ENCODE measurements at places on chromosomes 3 and 15.

- no peak for DNase-seq
Observed at GRCh38 chr3:157672061-157672460, 168.8 kb upstream of the VEPH1 start.

DNA sequence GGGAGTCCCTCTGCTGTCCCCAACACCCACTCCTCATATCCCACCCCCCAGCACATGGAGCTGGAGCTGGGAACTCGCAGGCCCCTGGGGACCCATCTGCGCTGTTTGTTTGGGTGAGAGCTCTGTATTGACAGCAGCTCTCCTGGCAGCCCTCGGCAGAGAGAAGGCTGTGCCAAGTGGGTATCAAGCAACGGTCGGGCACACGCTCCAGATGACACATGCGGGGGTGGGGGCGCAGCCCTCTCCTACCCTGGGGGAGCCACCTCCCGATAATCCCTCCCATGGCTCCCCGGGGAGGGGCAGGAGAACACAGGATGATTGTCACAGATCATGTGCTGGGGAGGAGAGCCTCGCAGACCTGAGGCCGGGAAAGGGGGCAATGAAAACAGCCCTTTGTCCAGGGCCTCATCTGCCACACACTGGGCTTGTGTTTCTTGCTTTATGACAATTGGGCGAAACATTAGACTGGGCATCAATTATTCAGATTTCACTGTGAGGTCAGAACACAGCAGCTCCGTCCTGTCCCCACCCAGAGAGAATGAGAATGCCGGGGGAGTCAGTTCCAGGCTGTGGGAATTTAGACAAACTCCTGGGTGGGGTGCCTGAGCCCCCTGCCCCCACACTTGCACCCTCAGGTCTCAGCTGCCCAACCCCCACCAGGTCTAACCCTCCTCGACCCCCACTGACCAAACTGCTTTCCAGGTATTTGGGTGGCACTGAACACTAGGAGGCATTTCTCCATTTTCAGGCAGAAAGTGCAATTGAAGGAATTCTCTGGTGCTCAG lies 46.4 kb upstream of the KLF13 start:
- peak; percentile 1 for DNase-seq

- DNase-seq = no peak
Observed at GRCh38 chr3:117545484-117545883, 835.9 kb downstream of the TUSC7 start.

- DNase-seq = no peak
Observed at GRCh38 chr3:166444336-166444735, 607.1 kb upstream of the BCHE start.

- DNase-seq = no peak
Observed at GRCh38 chr15:47803767-47804166, 86.5 kb downstream of the SEMA6D start.

GRCh38 chr3:78857494-78858111 lies 910.2 kb downstream of the ROBO1 start:
- DNase-seq = no peak

- no peak for DNase-seq
Observed at GRCh38 chr3:120646771-120647432, 35.1 kb downstream of the HGD start.

GRCh38 chr3:102532901-102533300 lies 98.1 kb downstream of the ZPLD1 start:
- DNase-seq = no peak

- DNase-seq = no peak
Observed at GRCh38 chr15:61086012-61086411, 143.1 kb downstream of the RORA start.

DNA sequence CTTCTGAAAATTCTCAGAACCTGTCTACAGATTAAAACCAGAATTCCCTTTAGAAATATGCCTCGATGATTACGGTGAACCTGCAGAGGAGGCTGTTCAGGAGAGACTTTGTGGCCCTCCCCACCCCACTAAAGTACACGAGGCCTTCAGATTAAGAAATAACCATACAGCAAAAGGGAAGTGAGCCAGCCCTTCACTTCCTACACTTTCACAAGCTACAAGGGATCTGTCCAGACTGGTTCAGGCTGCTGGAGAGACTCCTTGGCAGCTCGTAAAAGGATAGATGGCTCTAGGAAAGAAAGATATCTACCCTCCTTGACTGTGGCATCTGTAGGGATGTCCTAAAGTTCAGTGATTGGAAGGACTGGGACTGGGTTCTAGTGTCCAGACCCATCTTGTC lies 102.6 kb downstream of the ALDH1A2 start:
- no peak for DNase-seq

DNA sequence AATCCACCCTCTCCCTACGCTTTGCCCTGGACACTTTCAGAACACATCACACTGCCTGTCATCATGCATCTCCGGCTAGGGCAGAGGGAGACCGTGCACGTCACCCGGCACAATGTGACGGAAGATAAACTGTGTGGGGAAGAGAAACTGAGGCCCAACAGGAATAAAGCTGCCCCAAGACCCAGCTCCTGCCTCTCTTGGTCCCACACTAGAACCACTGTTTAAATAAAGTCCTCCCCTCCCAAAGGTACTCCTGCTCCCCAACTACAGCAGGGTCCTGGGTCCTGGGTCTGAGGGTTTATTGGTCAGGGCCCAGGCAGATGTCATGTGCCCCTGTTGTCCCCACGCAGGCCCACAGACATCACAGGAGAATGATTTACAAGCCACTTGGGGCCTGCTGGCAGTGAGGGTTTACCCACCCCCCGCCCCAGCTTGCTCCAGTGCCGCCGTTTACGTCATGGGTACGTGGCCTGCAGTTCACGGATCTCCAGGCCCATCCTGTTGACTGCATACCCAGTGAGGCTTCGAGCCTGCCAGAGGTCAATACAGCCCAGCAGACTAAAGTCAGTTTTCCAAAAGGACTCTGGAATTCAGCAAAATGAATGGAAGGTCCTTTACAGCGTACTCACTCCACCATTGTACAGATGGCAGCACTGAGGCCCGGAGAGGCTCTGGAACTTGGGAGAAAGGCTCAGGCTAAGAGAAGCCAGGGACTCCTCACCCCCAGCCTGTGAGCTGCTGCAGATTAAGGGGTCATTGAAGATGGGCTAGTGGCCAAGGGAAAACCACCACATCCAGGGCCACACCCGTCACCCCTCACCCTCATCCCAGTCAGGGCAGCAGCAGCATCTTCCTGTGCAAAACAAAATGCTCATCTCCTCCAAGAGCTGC lies 23.2 kb downstream of the ALS2CL start:
- peak; percentile 1 for DNase-seq

GRCh38 chr15:39468828-39469227 lies 112.1 kb upstream of the THBS1 start:
- no peak for DNase-seq

- peak; percentile 34 for DNase-seq
Observed at GRCh38 chr15:59691194-59691805, 2.2 kb upstream of the BNIP2 start.

DNA sequence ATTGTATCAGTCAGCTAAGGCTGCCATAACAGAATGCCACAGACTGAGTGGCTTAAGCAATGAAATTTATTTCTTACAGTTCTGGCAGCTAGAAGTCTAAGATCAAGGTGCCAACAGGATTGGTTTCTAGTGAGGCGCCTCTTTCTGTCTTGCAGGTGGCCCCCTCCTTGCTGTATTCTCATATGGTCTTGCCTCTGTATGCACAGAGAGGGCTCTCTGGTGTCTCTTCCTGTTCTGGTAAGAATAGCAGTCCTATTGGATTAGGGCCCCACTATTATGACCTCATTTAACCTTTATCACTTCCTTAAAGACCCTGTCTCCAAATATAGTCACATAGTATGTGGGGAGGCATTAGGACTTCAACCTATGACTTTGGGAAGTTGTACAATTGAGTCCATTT lies 253.9 kb downstream of the EDEM1 start:
- no peak for DNase-seq

GRCh38 chr3:31724651-31725050 lies 191.9 kb downstream of the STT3B start:
- no peak for DNase-seq

- DNase-seq = no peak
Observed at GRCh38 chr3:78613421-78613879, 1154.3 kb downstream of the ROBO1 start.

- no peak for DNase-seq
Observed at GRCh38 chr3:194054540-194054939, 81.4 kb upstream of the HES1 start.

DNA sequence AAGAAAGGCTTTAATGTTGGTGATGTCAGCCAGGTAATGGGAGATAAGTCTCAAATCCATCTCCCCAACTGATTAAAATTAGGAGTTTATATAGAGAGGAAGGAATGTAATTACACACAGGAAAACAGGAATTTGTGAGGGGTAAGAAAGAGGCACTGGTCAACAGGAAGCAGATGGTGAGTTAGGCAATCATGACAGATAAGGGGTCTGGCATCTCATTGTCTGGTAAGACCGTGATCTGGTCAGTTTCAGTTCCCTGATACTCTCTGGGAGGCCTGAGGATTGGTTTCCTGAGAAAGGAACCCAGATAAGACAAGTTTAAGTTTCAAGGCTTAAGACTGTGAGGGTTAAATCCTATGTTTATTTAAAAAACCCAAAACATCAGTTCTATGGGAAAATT lies 414.7 kb upstream of the ARRDC4 start:
- no peak for DNase-seq

GRCh38 chr3:108387063-108387462 lies 90.7 kb downstream of the HHLA2 start:
- DNase-seq = no peak

DNA sequence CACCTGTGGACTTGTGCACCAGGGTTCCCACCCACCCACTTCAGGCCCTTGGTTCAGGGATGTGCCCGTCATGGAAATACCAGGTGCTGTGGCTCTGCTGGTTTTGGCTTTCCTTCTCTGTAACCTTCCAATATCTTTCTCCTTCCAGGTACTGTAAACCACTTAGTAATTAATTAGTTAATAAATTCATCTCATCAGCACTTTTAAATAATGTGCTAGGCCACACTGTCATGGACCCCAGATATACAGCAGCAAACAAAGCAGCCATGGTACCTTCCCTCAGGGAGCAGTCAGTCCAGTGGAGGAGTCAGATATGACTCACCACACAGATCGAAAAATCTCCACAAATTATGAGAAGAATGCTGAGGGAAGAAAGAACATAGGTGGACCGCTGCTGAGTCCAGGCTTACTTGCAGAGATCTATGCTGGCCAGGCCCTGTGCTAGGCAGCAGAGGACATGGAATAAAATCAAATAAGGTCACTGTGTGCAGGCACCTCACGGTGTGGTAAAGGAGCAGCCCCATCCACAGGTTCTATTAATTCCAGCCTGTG lies 6.8 kb upstream of the GATA2 start:
- no peak for DNase-seq

GRCh38 chr15:98382139-98382538 lies 266.2 kb upstream of the IGF1R start:
- no peak for DNase-seq

GRCh38 chr3:175340338-175341015 lies 481.3 kb downstream of the NAALADL2 start:
- no peak for DNase-seq

GRCh38 chr3:47280519-47280918 lies 2.1 kb downstream of the KIF9 start:
- no peak for DNase-seq

- no peak for DNase-seq
Observed at GRCh38 chr3:15403965-15404364, 23.4 kb downstream of the METTL6 start.

- DNase-seq = no peak
Observed at GRCh38 chr3:98731720-98732285, 31.3 kb upstream of the ST3GAL6 start.

- DNase-seq = no peak
Observed at GRCh38 chr3:105377716-105378115, 11.0 kb downstream of the ALCAM start.

DNA sequence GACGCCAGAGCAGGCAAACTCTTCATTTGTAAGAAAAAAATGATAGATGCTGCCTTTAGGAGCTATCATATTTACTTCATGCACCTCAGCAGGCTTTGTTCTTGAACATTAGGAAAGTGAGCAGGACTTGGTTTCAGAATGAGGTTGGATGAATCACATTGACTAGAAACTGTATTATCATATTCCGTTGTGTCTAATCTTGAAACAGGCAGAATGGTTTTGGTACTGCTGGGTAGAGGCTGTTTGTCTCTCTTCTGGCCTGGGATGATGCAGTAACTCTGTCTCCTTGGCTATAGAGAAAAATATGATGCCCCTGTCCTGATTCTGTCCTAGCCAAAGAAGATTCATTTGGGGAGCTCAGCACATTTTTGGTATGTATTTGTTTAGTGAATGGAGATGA lies 344.2 kb upstream of the GRM7 start:
- no peak for DNase-seq

GRCh38 chr3:134625462-134625861 lies 25.4 kb downstream of the KY start:
- DNase-seq = no peak

- DNase-seq = no peak
Observed at GRCh38 chr15:59268168-59268851, 61.7 kb downstream of the LDHAL6B start.

DNA sequence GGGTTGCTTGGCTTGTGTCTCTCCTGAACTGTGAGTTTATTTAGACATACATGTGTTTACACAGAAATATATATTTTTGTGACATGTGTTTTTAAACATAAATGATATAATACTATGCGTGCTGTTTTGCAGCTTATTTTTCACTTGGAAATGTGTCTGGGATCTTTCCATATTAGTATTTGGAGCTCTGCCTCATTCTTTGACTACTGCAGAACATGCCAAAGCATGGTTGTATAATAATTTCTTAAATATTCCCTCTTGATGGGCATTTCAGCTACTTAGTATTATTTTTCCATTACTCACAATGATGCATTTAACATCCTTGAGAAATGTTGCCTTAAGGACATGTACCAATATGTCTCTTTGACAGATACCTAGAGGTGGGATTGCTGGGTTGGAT lies 19.5 kb downstream of the ANAPC13 start:
- DNase-seq = no peak

DNA sequence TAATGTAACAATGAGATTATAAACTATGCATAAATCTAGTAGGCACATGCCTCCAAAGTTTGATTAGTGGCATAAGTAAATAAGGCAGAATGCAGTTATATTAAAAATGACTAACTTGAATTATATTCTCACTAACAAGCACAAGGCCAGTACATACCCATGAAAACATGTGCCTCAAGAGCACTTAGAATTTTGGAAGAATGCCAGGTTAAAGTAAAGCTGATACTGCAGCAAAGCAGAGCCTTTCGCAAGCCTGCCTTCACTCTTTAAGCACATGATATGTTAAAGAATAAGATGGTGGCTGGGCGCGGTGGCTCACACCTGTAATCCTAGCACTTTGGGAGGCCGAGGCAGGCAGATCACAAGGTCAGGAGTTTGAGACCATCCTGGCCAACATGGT lies 49.0 kb downstream of the KBTBD12 start:
- DNase-seq = no peak

DNA sequence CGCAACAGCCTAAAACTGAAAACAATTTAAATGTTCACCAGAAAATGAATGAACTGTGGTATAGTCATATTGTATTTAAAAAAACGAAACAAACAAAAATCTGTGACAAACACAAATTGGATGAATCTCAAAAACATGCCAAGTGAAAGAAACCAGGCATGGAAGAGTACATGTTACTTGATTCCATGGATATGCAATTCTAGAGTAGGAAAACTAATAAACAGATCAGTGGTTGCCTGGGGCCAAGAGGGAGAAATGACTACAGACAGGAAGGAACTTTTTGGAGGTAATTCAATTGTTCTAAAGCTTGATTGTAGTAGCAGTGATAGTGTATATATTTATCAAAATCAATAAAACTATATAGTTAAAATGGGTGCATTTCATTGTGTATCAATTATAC lies 16.8 kb downstream of the UBE3A start:
- no peak for DNase-seq
